ENCODE measurements at places on chromosomes 6 and 20. TPM values are rescaled to one million over a fixed set of nuclear protein-coding genes. Genes with fewer than 3 reads are reported as not detected.

The ARMC12 gene
- polyA plus RNA-seq: 1.8 TPM

The NKX2-2 gene
- not detected for polyA plus RNA-seq

The CALHM5 gene
- polyA plus RNA-seq: 2.6 TPM

The ZNF165 gene
- polyA plus RNA-seq: 4.9 TPM

The RBBP8NL gene
- 1.3 TPM for polyA plus RNA-seq

GRCh38 chr6:28208111-28208659 lies 16.9 kb upstream of the ZSCAN9 start:
- no peak for DNase-seq

GRCh38 chr20:21901470-21902275 lies 196.2 kb downstream of the PAX1 start:
- DNase-seq: no peak

GRCh38 chr6:11425431-11425871 lies 112.1 kb upstream of the TMEM170B start:
- DNase-seq: no peak
